ENCODE measurements at places on chromosomes 7 and 10. TPM values are rescaled to one million over a fixed set of nuclear protein-coding genes. Genes with fewer than 3 reads are reported as not detected.
A peak's percentile ranks its signal among the peaks of the same experiment; 100 is the strongest.

DNA sequence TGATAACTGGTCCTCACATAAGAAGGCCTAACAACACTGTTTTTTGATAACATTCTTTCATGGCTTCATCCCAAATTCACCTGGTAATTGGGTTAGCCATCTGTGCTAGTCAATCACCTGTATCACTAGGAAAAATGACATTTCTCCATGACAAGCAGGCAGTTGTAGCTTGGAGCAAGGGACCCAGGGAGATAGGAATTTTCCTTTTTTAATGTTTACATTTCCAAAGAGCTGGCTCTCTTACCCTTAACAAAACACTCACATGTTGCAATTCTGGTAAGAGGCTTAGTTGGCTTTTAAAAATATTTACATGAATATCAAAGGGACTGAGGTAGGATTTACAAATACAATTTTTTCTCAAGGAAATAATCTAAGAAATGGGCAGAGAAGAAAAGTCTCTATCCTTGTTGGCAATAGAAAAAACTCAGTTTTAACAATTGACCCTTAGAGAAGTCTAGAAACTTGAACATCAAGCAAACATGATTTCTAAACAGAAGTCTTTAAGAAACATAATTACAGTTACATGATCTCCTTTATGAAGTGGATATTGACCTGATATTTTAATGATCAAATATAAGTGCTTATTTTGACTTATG is 16.1 kb upstream of the AKR1C1 start:
- no peak for DNase-seq

GRCh38 chr7:121766676-121767075 is 106.3 kb upstream of the PTPRZ1 start:
- DNase-seq = no peak

DNA sequence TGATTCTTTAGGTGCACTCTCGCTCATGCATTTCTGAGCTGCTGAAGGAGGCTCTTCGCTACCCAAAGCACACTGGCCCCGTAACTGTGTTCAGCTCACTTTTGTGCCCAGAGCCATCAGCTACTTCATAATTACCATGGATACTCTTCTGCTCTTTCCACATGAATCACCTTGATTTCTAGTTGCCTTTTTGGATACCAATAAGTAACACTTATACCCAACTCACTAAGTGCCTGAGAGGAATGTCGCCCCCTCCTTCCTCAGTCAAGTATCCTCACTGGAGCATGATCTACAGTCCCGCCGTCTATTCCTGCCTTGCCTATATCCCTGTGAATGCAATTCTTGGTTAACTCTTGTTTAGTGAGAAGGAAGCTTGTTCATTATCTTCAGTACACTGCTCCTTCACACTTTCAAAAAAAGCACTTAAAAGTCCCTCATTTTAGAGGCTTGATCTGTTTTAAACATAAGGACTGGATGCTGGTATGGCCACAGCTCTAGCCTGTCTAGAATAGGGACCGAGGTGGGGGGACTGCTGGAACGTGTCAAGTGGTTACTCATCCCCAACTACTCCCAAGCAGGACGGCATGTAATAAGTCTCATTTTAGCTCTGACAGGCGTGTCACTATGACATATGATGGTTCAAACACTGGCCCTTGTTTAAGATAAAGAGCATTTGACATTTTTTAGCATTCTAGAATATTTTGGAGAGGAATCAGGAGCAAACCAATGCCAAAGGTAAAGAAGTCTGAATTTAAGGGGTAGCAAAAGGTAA is 23.7 kb downstream of the SVIL start:
- no peak for DNase-seq

DNA sequence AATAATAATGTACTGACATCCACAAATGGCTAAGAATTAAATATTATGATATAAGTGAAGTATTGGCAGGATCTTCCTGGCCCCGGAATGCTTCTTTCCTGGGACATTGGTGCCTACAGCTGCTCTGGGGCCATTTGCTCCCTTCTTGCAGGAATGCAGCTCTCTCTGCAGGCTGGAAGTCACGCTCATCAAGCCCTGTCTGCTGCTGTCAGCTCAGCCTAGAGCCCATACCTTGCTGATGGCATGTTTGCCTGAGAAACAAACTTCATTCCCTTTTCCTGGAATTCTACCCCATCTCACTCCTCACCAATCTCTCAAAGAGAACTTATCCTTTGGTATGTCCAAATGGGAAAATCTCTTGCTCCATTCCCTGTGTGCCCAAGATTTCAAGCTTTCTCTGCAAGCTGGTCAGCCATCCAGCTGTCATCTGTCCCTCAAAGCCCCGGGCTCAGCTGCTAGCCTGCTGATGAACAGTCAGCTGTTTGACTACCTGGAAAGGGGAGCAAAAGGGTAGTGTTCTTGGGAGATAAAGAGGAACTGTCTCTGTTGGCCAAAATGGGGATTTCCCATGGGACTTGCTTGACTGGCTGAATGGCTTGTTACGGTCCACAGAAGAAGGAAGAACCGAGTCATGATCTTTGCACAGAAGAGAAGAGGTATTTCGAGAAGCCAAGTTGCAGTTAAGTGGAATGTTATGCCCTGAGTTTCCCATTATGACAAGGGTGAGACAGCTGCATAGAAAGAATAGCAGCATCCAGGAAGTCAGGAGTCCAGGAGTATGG is 12.0 kb upstream of the RASSF4 start:
- peak; percentile 42 for DNase-seq

- DNase-seq = no peak
Observed at GRCh38 chr7:138001529-138002095, at the start of gene CREB3L2. Gene CREB3L2 (minus strand): TSS chr7:138002086. CDS start chr7:138001705, 381 bp downstream.

DNA sequence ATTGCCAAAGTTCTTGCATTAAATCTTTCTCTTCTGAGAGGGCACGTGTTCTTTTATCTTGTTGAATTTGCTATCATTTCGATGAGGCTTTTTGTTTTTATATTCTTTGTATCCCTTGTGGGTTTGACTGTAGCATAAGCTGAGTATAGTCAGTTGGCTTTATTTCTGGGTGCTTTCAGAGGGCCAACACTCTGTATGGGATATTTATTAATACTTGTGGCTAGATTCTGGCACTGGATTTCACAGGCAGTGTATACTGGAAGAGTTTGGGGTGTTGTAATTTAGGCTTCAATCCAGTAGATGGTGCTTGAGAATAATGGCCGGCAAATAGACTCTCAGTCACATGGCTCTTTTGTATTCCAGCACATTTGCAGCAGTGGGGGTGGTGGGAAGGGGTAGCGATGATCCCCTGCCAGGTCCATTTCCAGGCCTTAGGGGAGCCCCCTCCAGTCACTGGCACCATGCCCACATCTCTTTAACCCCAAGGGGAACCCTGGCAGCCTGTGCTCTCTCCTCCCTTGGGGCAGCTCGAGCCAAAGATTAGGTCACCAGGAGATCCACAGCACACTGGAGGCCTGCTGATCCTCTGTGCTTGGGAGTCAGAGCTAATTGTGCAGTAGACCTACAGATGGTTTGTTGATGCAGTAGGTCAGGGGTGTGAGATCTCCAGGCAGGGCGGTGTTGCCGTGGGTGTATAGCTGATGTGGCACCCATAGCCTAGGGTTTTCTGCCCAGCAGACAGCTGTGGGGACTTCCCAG is 81.8 kb downstream of the PTPN20 start:
- DNase-seq = peak; percentile 88

- no peak for DNase-seq
Observed at GRCh38 chr7:18305866-18306265, 189.7 kb upstream of the HDAC9 start.

GRCh38 chr10:118342638-118343020 is 505 bp upstream of the FAM204A start:
- no peak for DNase-seq

DNA sequence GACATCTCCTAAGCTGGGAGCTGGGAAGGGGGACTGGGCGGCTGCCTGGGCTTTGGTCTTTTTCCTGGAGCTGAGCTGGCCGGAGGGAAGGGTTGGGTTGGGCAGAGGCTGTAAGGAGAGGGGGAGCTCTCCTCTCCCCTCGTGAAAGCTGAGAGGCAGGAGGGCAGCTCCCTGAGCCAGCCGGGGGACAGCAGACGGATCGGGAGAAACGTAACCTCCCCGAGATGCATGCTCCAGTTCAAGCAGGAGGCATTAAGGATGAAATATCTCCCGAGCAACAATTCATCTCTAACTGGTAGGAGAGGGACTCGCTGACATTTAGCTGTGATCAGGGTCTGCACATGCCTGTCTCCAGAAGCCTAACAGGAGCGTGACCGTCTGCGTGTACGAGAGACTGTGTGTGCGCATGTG is 19.9 kb upstream of the LBX1 start:
- DNase-seq = no peak

GRCh38 chr7:94602181-94602580 is 53.8 kb downstream of the SGCE start:
- DNase-seq = no peak

GRCh38 chr10:924524-924859 is 7.0 kb downstream of the LARP4B start:
- DNase-seq = no peak

DNA sequence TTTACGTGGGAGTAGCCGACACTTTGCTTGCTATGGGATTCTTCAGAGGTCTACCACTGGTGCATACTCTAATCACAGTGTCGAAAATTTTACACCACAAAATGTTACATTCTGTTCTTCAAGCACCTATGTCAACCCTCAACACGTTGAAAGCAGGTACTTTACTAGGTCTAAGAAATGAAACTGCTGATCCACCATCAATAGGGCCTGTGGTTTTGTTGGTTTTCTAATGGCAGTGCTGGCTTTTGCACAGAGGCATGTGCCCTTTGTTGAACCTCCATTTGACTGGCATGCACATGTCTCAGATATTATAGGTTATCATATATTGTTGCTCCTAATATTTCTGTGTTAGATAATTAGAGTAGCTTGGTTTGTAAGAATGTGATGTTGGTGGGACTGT is 123.8 kb downstream of the CFTR start:
- no peak for DNase-seq

DNA sequence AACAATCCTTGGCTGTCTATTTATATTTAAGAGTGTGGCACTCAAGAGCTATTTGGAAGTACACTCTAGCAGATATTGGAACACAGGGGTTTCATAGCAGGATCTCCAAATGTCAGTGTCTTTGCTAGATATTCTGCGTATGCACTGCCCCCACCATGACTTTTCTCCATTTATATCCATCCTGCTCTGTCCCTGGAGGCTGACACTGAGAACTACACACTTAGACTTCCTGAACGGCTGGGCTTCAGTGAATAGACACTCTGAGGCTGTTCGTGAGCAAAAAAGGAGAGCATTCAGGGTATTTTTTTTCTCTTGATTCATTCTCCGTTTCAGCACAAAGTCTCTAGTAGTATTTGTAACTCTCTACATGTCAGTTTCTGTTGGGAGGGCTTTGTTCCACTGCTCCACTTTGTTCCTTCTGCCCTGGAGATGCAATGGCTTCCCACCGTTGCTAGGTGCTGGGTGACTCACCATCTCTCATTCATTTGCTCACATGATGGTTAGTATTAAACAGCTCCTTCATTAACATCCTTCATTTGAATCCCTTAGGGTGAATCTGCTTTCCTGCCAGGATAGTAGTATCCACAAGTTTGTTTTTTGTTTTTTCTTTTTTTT is 155.9 kb upstream of the SLC13A1 start:
- no peak for DNase-seq

- DNase-seq = no peak
Observed at GRCh38 chr7:50730446-50731400, 52.0 kb downstream of the GRB10 start.

- no peak for DNase-seq
Observed at GRCh38 chr10:127024685-127025435, 119.6 kb downstream of the DOCK1 start.

DNA sequence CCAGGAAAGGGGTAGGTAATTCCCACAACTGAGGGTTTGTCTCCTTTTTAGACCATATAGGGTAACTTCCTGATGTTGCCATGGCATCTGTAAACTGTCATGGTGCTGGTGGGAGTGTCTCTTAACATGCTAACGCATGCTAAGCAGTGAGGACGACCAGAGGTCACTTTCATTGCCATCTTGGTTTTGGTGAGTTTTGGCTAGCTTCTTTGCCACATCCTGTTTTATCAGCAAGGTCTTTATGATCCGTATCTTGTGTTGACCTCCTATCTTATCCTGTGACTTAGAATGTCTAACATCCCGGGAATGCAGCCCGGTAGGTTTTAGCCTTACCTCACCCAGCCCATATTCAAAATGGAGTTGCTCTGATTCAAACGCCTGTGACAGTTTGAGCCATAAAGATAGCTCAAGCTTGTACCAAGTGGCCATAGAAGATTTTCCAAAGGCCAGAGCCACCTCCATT is 176.0 kb upstream of the NAMPT start:
- no peak for DNase-seq

- DNase-seq = no peak
Observed at GRCh38 chr10:34126371-34127151, 688.5 kb downstream of the PARD3 start.

DNA sequence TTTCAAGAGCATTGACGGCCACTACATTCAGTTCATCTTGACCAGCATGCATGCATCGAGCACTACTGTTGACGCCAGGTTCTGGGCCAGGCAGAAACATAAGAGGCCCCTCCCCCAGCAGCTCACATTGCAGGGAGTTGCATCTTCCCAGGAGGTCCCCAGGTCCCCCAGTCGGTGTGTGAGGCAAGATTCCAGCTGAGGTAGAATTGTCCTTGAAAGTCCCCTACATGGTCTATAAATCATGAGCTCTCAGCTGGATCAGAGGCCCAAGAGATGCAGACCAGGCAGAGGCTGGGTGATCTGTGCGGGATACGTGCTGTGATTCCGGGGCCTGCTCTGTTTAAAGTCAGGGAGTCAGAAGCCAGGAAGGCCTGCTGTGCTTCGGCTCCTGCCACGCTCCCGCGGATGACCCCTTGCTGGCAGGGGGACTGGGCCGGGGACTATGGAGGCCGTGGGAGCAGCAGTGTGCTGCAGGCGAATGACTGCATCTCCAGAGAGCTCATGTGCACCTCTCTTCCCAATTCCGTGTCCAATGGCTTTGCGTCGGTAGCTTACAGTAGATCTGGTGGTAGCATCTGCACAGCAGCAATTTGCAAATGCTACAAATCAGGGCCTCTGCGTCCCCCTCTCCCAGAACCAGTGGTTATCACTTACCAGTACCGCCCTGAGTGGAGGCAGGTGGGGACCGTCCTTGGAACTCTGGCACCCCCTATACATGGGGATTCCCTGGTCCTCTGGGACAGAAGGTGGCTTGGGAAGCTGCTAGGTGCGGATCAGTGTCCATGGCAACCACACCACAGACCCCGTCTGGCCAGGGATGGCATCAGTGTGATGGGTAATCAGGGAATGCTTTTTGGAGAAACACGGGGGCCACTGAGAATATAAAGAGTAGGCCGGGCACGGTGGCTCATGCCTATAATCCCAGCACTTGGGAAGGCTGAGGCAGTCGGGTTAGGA is 93.6 kb downstream of the RGS10 start:
- no peak for DNase-seq

DNA sequence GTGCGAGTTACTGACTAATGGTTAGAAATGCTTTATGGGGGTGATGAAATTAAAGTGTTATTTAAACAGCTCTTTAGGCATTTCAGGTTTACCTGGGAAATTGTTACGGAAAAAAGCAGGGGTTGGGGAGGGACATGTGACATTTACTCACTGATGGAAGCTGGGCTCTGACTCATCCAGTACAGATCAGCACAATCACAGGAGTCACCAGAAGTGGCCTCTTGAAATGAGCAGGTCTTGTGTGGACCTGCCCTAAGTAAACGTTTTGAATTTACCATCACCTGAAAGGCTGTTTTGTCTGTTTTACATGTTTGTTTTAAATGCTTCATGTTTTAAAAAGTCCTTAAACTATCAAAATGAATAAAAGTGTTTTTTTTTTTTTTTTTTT is 2.3 kb downstream of the GLRX3 start:
- DNase-seq = no peak

The VSTM2A gene
- 0.98 TPM for total RNA-seq

The PLCE1 gene
- total RNA-seq = 13.0 TPM

The SGCE gene
- 84.0 TPM for total RNA-seq

The SCART1 gene
- 1.5 TPM for total RNA-seq

The MKI67 gene
- 11.5 TPM for total RNA-seq

The LMTK2 gene
- 21.6 TPM for total RNA-seq

The ZNF273 gene
- total RNA-seq = 47.4 TPM

All from vagina (tissue), 2 donors.